Thoracic aorta (tissue), 2 donors: ENCODE measurements at places on chromosomes 2 and 18. TPM values are rescaled to one million over a fixed set of nuclear protein-coding genes. Genes with fewer than 3 reads are reported as not detected.

DNA sequence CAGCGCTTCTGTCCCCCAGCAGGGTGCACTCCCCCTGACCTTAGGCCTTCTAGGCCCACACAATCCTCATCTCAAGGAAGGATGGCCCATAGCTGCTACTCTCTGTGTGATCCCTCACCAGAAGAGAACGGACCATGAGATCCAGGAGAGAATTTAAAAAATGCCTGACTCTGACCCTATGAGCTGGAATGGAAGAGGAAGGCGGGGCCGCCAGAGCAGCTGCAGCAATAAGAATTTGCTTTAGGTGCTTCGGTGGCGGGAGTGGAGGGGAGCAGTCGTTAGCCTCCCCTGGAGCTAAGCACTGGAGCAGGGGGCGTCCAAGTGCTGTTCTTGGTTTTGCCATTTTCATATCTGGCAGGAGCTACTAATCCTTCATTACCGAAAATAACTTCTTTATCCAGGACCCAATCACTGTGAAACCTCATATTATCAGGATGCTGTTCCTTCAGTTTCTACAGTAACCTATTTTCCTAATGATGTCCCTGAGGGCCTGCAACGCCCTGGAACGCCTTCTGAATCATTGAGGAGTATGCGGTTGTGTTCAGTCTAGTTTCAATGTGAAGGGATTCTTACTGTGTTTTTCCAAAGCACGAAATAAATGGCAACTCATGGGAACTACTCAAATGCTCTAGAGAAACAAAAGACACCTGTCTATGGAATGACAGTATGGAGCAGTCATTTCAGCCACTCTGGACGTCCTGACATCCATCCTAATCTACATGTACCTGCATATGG, 105.1 kb upstream of the SIX2 start:
- DNase-seq: no peak

Gene SMCHD1
- total RNA-seq: 107 TPM

DNA sequence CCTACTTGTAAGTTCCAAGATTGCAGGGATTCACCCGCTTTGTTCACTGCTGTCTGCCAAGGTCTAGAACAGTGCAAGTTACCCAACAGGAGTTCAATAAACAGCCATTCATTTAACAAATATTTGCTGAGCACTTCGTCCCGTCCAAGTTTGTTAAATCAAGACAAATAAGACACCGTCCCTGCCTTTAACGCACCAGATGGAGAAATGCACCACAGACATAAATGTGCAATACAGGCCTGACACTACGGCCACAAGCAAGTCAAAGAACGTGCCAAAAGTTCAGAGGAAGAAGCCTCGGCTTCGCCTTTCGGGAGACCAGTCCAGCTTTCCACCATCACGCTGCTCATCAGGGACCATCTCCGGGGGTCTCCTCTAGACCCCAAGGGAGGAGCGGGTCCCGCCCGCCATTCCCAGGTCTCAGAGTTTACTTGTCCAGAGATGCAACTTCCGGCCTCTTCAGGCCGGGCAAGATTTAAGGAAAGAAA, 429 bp downstream of the C2orf76 start:
- no peak for DNase-seq

Gene STAMBP
- total RNA-seq: 34.4 TPM

Gene RPS27A
- total RNA-seq: 786 TPM

Gene TTN
- total RNA-seq: 7.0 TPM

- no peak for DNase-seq
Observed at GRCh38 chr2:241137276-241138190, 11.7 kb downstream of the PASK start.

GRCh38 chr2:106044021-106044420, 150.1 kb downstream of the UXS1 start:
- no peak for DNase-seq

DNA sequence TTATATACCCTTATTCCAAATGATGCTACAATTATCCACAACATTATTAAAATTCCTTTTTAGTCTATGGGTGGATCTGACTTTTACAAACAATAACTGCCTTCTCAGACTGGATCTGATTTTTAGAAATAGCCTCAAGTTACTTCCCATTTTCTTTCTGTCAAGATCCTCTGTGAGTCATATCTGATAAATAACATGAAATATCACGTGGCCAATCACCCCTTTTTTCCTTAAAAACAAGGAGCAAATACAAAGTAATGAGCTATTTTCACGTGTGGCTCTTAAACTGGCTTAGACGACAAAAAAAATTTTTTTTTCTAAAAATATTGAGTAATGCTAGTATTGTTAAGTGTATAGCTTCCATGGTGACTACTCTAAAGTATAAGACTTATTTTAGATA, 6.7 kb downstream of the PELI1 start:
- DNase-seq: no peak

Gene CCDC141
- total RNA-seq: 4.8 TPM

Gene FOXI3
- not detected for total RNA-seq

DNA sequence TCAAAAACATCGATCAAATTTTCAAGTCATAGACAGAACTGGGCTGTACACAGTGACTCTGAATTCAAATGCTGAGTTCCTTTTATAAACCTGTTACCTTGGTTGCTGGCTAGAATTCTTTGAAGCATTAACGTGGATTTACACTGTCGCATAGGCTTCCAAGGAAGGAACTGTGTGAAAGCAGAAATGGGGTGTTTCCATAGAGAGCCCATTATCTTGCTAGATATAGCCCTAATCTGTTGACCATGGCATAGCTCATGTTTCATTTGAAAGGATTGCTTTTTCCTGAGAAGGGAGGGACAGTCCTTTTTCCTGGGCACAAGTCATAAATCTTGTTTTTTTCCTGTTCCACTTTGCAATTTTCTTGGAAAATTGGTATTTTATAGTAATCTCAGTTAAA, 73.8 kb upstream of the NEUROD1 start:
- DNase-seq: no peak

DNA sequence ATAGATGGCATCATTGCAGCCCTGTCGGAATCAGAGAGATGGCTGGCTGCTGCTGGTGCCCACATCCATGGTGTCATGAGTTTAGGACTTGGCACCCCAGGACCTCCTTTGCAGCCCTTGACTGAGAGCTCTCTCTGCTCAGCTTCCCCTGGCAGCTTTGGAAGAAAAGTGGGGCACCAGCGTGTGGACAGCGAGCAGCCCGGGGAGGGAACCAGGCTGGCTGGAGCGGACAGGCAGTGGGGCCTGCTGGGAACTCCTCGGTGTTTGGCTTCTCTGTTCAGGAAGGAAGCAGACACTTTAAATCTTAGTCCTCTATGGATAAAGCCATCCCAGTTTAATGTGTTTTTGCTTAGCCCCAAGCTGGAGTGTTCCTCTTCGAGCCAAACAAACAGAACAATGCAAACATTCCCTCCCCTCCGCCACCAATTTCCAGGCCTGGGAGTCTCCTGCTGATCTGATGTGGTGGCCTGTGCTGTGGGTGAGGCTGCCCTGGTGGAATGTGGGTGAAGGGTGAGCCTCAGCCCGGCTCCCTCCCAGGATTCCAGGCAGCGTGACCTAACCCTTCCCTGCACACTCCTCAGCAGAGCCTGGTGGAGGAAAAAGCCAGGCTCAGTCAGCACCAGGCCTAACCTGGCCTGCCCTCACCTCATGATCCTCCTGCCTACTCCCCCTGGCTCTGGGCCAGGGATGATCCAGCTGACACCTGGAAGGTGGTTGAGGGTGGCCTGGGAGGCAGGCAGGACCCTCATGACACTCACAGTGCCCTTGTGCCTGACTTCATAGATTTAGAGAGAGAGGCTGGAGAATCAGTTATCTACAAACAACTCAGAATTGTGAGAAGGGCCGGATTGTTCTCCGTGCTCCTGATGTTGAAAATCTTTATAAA, 21.6 kb upstream of the ITGB6 start:
- DNase-seq: no peak

Gene NR4A2
- total RNA-seq: 11.5 TPM

Gene UBXN4
- total RNA-seq: 126 TPM

Gene ANKRD30BL
- not detected for total RNA-seq

Gene KIF5C
- total RNA-seq: 7.3 TPM

- no peak for DNase-seq
Observed at GRCh38 chr2:143397884-143398614, 268.8 kb downstream of the ARHGAP15 start.

GRCh38 chr2:177753682-177754491, 318.7 kb downstream of the PDE11A start:
- peak; percentile 16 for DNase-seq

GRCh38 chr2:200262047-200262446, 44.4 kb upstream of the SPATS2L start:
- DNase-seq: no peak

DNA sequence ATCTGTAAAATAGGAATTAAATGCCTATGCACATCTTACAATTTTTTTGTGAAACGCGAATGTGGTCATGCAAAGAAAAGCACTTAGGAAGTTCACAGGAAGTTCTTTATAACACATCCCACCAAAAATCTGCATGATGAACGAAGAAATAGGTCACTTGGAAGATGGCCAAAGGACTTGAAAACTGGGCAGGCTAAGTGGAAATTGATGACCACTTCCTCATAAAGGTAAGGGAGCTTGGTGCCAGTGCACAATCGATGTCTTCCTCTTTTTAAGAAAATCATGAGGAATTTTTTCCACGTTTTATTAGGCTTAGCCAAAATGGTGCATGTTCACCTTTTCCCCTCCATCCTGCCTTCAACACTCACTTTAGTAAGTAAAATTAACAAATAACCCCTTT, 8.2 kb upstream of the NT5C1B start:
- DNase-seq: no peak

DNA sequence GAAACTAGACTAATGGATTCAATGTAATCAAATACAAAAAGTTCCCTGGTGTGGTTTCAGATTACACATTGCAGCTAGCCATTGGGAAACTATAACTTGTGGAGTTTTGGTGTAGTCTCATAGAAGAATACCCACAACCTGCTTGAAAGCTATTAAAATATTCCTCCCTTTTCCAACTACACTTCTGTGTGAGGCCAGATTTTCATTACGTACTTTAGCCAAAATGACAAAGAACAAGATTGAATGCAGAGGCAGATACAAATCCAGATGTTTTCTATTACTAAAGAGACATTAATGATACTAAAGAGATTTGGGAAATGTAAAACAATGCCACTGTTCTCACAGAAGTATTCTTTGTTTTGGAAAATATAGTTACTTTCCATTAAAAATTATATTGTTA, 128.7 kb upstream of the SLC35G4 start:
- no peak for DNase-seq

DNA sequence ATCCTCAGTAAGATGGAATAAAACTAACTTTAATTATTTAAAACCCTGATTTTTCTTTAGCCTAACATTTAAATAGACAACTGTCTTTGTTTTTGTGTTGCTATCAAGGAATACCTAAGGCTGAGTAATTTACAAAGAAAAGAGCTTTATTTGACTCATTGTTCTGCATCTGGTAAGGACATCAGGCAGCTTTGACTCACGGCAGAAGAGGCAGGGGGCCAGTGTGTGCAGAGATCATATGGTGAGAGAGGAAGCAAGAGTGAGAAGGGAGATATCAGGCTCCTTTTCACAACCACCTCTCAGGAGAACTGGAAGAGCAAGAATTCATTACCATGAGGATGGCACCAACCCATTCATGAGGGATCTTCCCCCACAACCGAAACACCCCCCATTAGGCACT, 64.6 kb upstream of the TFPI start:
- no peak for DNase-seq

DNA sequence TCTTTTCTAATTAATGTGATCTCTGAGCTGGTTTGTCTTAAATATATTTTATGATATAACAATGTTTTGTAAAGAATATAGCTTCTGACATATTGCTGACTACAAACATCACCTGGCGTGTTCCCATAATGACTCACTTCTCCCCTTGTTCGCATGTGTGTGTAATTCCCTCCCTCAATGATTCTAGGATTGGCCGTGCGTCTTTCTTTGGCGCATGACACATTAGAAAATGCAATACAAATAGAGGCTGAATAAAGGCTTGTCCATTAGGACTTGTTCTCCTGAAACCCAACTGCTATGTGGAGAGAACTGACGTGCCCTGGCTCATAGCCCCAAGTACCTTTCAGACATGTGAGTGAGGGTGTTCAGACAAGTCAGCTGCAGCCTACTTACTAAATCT, 159.7 kb upstream of the CDH20 start:
- DNase-seq: no peak

DNA sequence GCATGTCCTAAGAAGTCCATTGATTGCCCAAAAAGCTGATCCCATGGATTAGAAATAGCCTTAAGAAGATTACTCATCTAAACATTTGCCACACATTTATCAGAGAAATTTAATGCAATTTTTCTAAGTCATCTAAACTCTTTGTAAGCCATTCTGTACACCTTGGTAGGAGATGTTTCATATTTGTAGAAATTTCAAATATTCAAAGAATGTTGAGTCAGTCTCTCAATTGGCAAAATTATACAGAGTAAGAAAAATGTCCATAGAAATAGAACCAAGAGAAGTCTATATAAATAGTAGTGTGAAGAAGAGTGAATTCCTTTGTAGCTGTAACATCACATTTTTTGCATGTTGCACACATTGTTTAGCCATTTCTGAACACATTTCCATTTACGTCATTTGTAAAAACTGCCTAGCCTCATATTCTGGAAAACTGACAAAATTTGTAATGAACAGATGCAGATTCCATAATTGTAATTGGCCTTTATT, 128.6 kb downstream of the MSTN start:
- no peak for DNase-seq

DNA sequence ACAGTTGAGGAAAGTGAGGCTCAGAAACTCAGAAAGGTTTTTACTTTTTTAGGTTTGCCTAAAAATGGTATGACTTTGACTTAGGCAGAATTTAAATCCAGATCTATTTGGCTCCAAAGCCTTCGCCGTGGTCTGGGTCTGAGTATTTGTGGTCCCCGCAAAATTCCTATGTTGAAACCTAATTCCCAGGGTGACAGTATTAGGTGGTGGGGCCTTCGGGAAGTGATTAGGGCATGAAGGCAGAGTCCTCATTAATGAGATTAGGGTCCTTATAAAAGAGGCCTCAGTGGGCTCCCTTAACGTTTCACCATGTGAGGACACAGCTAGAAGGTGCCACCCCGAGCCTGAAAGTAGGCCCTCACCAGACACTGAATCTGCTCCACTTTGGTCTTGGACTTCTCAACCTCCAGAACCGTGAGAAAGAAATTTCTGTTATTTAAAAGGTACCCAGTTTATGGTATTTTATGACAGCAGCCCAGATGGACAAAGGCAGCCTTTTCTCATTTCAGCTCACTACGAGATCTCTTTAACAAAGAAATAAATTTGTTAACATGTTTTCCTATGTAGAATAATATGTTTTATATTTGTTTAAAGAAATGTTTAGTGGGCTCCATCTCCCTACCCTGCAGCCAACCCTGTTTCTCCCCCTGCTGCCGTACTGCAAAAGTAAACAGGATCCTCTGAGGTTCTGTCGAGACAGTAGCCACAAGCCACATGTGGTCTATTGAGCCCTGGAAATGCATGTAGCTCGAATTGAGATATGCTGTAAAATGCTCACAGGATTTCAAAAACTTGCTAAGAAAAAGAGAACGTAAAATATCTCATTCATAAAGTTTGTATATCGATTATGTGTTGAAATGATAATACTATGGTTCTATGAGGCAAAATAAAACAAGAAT, 80.6 kb downstream of the MOGAT1 start:
- DNase-seq: no peak

Gene TLX2
- total RNA-seq: not detected

- DNase-seq: no peak
Observed at GRCh38 chr2:45685260-45685659, 33.8 kb downstream of the PRKCE start.

Gene OR6B2
- not detected for total RNA-seq

GRCh38 chr2:29193111-29193510, 77.9 kb downstream of the CLIP4 start:
- no peak for DNase-seq

GRCh38 chr2:38492042-38492615, 110.6 kb downstream of the HNRNPLL start:
- DNase-seq: no peak

- no peak for DNase-seq
Observed at GRCh38 chr2:142824756-142825155, 52.7 kb upstream of the KYNU start.
